T-helper 2 cell treated with Interferon-gamma antibody and Interleukin-4, amounts not matched to agents 100 ng/mL and 5 ng/mL, for 36 hours (primary cell): ENCODE measurements at places on chromosomes 2 and 18. TPM values are rescaled to one million over a fixed set of nuclear protein-coding genes. Genes with fewer than 3 reads are reported as not detected.

The PPM1G gene
- total RNA-seq: 120 TPM in 2 replicates

The ANKRD30B gene
- total RNA-seq: not detected in 2 replicates

The PRSS56 gene
- not detected in 2 replicates for total RNA-seq

The TXNDC2 gene
- not detected in 2 replicates for total RNA-seq

The ZNF385B gene
- total RNA-seq: not detected in 2 replicates

The CAPN13 gene
- not detected in 2 replicates for total RNA-seq

The FOXI3 gene
- total RNA-seq: not detected in 2 replicates

The GKN2 gene
- total RNA-seq: not detected in 2 replicates

The SCN9A gene
- total RNA-seq: 1.9 and 2.7 TPM in 2 replicates

The GBX2 gene
- total RNA-seq: not detected in 2 replicates

The LYPD6B gene
- total RNA-seq: not detected in 2 replicates
